Breast epithelium (tissue), 4 donors: ENCODE measurements at places on chromosomes 13 and 19. TPM values are rescaled to one million over a fixed set of nuclear protein-coding genes. Genes with fewer than 3 reads are reported as not detected.

ATP8A2 gene
- total RNA-seq = 1.0 TPM

ZNF221 gene
- 4.5 TPM for total RNA-seq

R3HDM4 gene
- total RNA-seq = 41.6 TPM

GRCh38 chr13:97945792-97946419, 7.6 kb upstream of the IPO5 start:
- no peak for DNase-seq

- DNase-seq = no peak
Observed at GRCh38 chr19:13083008-13083404, 19.7 kb downstream of the LYL1 start.

DNA sequence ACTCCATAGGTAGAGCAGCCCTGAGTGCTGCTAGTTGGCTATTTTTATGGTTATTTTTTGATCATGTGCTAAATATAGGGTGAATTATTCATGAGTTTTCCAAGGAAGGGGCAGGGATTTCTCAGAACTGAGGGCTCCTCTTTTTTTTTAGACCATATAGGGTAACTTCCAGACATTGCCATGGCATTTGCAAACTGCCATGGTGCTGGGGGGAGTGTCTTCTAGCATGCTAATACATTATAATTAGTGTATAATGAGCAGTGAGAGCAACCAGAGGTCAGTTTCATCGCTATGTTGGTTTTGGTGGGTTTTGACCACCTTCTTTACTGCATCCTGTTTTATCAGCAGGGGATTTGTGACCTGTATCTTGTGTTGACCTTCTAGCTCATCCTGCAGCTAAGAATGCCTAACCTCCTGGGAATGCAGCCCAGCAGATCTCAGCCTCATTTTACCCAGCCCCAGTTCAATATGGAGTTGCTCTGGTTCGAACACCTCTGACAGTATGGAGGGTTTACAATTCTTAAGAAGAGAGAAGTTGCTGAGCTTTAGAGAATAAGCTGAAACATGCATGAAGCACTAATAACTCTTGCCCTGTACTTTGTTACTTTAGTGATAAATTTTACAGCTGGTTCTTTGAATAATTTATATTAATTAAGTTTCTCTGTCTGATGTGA, 31.7 kb downstream of the CEACAM1 start:
- DNase-seq = no peak

DNA sequence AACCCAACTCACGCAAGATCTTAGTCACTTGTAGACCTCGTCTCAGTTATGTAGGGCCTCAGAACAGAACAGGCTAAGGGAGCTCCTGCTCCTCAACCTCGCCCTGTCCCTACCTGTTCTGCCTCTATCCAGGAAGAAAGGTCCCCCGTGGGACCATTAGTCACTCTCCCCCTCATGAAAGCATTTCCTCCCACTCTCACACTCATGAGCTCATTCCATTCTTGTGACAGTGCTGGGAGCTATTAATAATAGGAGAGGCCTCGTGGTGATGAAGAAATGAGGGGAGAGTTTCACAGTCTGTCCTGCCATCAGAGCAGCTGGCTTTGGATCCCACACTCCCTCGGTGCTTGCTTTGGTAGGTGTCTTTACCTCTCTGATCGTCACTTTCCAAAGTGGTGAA, 10.2 kb downstream of the PPP2R1A start:
- no peak for DNase-seq
